GM12865 (cell line): ENCODE measurements at places on chromosomes 16 and 17.

- peak; percentile 23 for DNase-seq
Observed at GRCh38 chr17:58324409-58325288, 3.9 kb downstream of the TSPOAP1 start.

- no peak for DNase-seq
Observed at GRCh38 chr17:50721194-50722010, 2.0 kb downstream of the LUC7L3 start.

- no peak for DNase-seq
Observed at GRCh38 chr16:71794018-71794417, 14.6 kb downstream of the AP1G1 start.

- peak; percentile 37 for DNase-seq
Observed at GRCh38 chr17:1294157-1294717, 14.8 kb downstream of the TRARG1 start.

DNA sequence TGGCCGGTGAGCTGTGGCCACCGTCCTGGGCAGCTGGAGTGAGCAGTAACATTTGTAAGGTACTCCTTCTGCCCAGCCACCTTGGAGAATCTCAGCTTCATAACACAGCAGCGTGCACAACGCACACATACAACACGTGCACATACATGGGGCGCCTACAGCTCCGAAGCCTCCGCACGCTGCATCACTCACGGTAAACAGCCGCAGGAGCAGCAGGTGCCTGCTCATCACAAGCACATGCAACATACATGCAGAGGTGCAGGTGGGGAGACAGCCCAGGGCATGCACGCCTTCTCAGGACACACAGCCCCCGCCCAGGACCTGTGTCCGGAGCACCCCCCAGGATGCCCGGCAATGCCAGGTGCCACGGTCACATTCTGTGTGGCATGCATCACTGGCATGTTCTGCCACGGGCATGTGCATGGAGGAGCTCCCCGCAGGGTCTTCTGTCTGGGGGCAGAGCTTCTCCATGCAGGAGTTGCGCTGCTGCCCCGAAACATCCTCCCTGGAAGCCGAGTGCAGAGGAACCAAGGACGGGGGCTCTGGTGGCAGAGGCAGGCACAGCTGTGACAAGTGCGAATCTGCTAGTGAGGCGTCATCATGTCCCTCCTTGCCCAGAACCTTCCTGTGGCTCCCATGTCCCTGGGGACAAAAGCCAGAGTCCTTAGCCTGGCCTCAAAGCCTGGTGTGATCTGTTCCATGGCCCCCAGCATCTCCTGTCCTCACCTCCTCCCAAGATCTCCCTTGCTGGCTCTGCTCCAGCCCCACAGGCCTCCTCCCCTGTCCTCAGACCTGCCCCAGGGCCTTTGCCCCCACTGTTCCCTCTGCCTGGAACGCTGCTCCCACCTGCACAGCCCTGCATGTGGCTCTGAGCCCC, 184.0 kb upstream of the GSE1 start:
- no peak for DNase-seq

DNA sequence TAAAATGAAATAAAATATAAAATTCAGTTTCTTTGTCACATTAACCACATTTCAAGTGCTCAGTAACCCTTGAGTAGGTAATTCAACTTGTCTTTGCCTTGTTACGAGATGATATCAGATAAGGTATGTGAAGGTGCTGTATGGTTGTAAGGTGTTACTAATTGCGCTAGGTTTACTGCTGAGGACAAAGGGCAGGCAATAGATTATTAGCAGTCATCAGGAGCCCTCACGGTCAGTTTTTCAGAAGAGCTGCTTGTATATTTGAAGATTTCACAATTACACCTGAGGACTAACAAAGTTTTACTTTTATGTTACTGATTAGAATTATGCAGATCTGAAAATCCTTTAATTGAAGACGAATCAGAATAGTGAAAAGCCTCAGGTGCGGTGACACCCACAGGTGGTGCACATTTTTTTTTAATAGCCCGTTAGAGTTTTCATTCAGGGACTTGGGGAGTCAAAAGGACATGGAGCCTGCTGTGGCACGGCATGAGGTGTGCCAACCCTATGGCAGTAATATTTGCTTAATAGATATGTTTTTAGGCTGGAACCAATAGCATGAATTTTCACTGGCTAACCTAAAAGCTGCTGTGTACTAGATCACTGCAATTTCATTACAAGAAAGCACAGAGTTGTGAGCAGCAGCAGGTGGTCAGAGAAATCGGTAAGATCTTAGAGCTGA, 16.4 kb downstream of the NDEL1 start:
- DNase-seq: no peak

GRCh38 chr16:89437991-89438390, 52.4 kb downstream of the ANKRD11 start:
- no peak for DNase-seq

DNA sequence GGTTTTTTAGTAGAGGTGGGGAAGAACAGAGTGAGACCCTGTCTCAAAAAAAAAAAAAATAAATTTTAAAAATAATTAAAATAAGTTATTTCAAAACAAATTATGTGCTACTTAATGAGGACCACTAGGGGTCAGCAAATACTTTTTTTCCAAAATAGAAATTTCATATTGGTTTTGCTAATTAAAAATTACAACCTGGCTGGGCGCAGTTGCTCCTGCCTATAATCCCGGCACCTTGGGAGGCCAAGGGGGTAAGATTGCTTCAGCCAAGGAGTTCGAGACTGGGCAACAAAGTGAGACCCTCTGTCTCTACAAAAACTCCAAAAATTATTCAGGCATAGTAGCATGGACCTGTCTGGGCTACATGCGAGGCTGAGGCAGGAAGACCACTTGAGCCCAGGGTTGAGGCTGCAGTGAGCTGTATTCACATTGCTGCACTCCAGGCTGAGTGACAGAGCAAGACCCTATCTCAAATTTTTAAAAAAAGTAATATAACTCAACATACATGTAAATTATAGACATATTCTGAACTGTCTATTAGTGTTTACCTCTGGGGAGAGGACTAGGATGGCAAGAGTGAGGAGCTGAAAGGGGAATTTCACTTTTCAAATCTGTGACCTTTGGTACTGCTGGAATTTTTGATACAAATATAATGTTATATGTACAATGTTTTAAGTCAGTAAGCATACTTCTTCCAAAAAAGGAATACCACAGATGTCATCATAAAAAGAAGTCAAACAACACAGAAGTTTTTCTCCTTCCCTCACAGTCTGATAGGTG, 8.1 kb downstream of the MEIOB start:
- DNase-seq: peak; percentile 42

GRCh38 chr16:66979011-66979717, 9.2 kb upstream of the CES4A start:
- no peak for DNase-seq

GRCh38 chr16:69922200-69922599, 28.9 kb upstream of the CLEC18A start:
- no peak for DNase-seq

DNA sequence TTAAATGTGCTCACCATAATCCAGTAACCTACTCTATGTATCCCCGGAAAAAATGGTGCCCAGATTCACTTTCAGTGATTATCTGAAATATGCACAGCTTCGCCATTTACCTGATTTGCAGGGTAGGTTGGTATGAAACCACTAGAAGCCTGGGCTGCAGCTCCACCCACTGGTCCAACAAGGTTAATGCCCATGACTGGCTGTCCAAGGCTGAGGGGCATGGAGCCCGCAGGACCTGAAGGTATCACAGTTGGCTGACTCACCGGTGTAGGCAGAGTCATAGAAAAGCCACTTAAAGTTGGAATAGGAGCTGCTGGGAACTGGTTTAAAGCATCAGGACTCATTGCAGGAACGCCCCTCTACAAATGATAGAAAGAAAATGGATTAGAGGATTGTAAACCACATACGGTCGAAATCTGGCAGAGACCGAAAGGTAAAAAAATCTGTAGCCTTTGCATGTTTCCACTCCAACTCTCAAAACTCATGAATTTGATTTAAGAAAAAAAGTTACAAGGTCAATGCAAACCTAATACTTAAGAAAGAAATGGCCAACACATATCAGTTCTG, 38.6 kb downstream of the SYNRG start:
- peak; percentile 31 for DNase-seq

DNA sequence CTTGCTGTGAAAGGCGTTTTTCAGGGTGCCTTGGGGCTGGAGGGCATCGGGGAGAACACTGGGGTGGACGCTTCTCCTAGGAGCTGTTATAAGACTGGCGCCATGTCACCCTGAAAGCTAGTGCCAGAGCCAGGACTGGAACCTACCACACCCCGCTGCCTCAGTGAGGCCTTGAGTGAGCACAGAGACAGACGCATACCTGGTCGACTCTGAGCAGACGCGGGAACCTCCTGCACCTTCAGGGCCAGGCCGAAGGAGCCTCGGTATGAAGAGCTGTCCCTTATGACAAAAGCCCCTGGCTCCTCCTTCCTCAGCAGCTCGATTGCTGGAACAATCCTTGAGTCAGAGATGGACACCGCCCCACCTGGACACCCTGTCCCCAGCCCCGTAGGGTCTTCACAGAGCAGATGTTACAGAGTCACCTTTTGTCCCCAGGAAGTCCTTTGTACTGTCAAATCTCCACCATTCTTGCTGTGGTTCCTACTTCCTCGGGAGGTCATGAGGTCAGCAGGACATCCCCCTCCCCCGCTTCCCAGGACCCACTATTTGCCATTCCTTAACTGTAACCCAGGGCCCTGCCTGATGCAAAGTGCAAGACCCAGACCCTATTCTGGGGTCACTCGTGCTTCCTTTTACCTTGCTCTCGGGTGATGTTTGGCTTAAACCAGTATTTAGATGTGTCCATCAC, 17.0 kb downstream of the TNS4 start:
- DNase-seq: no peak

DNA sequence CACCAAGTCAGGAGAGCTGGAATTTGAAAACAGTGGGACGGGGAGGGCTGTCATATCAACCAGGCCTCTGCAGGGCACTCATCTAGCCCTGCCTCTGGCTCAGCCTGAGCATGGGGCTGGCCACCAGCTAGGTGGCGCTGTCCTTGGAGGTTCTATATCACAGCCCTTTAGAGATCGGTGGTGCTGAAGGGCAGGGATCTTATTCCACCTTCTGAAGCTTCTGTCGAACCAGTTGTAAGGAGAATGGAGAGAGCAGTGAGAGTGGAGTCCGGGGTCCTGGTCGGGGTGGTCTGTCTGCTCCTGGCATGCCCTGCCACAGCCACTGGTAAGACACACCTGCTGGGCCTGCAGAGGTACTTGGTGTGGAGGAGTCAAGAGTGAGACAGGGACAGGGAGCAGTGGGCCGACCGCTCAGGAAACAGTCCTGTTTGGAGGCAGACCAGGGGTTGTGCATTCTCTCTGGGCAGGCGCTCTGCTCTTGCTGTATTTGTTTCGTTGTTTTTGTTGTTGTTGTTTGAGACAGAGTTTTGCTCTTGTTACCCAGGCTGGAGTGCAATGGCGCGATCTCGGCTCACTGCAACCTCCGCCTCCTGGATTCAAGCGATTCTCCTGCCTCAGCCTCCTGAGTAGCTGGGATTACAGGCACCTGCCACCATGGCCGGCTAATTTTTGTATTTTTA, at the start of gene CES3:
Gene CES3, plus strand, starts transcription at position 202 of the 680 bp plus-strand sequence. Its CDS starts 42 bp downstream, at position 244.
- peak; percentile 80 for DNase-seq

- DNase-seq: no peak
Observed at GRCh38 chr16:17426451-17426850, 44.3 kb downstream of the XYLT1 start.

DNA sequence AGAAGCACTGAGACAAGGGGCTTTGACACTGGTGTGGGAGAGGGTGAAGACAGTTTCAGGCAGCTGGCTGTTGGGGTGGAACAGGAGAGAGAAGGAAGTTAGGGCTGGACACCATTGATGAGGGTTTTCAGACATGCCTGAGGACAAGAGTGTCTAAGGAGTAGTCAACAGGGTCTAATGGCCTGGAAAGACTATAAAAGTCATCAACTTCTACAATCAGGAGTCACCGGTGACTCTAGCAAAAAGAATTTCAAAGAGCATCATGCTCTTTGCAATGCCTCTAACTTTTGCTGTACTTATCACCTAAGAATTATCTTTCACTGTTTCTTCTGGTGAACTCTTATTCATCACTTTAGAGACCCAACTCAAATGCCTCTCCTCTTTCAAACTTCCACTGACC, 213.9 kb downstream of the C16orf78 start:
- no peak for DNase-seq

DNA sequence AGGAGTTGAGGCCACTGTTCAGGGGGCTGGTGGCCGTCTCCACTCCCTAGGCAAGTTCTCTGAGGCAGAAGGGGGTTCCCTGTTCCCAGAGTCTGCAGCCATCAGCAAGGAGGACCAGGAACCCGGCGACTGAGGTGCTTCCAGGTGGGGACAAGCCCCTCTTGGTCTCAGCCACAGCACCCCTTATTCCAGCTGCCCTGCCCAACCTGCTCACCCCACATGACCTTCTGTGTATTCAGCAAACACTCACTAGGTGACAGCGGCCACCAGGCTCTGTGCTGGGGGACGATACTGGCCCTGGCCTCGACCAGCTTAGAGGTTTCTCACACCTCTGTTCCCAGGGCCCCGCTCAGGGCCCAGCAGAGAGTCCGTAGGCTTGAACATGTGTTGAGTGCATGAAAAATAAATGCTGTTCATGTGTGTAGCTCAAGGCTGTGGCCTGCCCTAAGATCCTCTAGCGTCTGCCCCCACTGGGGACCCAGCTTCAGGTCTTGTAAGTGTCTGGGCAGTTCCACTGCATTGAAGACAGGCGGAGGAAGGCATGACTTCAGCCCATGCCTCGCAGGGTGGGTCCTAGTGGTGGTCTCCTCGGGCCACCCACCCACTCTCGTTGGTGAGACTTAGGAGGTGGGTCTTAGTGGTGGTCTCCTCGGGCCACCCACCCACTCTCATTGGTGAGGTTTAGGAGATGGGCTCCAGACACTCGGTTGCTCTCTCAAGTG, 44.2 kb downstream of the NT5M start:
- DNase-seq: no peak

DNA sequence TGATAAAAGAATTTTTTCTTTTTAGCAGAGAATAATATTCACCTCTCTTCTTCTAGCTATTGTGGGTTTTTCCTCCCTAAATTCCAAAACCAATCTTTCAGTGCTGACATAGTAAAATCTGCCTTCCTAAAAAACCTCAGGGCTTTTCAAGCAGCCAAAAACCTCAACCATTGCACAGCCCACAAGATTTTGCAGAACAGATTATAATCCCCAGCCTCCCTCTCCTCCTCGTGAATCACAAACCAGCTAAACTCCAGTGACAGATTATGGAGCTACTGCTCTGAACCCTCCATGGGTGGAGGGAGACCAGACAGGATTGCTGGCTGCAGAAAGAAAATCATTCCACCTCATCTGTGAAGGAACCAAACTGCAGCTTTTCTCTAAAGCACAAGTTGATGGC, 341.6 kb downstream of the SOX9 start:
- no peak for DNase-seq

- DNase-seq: no peak
Observed at GRCh38 chr16:67580202-67580601, 17.9 kb downstream of the CTCF start.

GRCh38 chr16:70255574-70255973, 3.8 kb upstream of the EXOSC6 start:
- DNase-seq: no peak
